ENCODE measurements at places on chromosomes 13 and 19. TPM values are rescaled to one million over a fixed set of nuclear protein-coding genes. Genes with fewer than 3 reads are reported as not detected.

DNA sequence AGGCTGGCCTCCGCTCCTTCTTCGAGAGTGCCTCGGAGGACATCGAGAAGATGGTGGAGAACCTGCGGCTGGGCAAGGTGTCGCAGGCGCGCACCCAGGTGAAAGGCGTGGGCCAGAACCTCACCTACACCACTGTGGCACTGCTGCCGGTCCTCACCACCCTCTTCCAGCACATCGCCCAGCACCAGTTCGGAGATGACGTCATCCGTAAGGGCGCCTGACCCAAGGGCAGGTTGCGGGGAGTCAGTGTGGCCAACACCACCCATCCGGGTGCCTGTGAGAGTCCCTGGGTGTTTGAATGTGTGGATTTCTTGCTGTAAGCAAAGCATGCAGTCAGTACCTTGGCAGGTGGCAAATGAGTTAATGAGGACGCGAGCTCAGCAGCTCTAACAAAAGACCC is 78.8 kb downstream of the RYR1 start:
- no peaks in the 10 kb centered on the region for H3K36me3 ChIP-seq
- no peak overlapping the region for H3K4me3 ChIP-seq
- DNase-seq: no peak
- no peaks in the 10 kb centered on the region for H3K4me1 ChIP-seq
- H3K27ac ChIP-seq: no peak overlapping the region
- no peaks in the 10 kb centered on the region for H3K27me3 ChIP-seq

DNA sequence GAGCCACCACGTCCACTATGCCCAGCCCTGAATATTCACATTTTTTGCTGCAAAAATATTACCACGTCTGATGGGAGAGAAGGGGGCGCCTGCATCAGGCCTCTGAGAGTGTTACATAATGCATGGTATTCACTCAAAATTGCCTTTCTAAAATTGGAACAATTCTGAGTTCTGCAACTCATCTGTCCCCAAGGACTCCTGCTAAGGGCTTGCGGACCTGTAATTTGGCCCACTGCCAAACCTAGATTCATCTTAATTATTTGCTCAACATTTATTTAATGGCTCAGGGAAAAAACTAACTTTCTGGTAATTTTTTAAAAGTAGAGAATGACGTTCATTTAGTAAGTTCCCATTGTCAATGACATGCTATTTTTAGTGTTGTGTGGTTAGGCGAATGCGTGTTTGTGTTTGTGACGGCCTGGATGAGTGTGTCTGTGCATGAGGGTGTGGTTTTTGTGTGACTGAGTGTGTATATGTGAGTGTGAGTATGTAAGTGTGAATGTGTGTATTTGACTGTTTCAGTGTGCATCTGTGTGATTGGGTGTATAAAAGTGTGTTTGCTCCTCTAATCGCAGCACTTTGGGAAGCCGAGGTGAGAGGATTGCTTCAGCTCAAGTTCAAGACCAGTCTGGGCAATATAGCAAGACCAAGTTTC is 8.8 kb downstream of the INAFM1 start:
- no peaks in the 10 kb centered on the region for H3K27me3 ChIP-seq
- DNase-seq: peak; percentile 89
- H3K27ac ChIP-seq: peak overlapping the region; percentile 48
- no peak overlapping the region for H3K4me3 ChIP-seq
- H3K4me1 ChIP-seq: peaks cover 25% of the 10 kb centered on the region
- no peaks in the 10 kb centered on the region for H3K36me3 ChIP-seq

GRCh38 chr13:107832500-107833100 is 382.7 kb downstream of the LIG4 start:
- H3K27me3 ChIP-seq: no peaks in the 10 kb centered on the region
- no peak for DNase-seq
- no peaks in the 10 kb centered on the region for H3K36me3 ChIP-seq
- no peak overlapping the region for H3K27ac ChIP-seq
- no peaks in the 10 kb centered on the region for H3K4me1 ChIP-seq

DNA sequence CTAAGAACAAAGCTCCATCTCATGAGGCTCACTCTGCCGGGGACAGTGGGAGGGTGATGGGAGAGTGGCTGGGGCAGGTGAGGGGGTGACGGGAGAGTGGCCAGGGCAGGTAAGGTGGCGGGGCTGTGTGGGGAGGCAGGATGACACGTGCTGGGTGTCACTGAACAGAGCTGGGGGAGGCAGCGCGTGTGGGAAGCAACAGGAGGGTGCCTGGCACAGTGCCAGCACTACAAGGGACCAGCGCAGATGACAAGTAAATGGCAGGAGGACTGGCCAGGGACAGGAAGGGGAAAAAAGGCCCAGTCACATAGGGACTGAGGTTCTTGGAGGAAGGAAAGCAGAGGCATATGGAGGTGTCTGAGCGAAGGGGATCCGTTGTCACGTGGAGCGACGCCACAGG is 129.9 kb downstream of the RNF17 start:
- no peak overlapping the region for H3K27ac ChIP-seq
- no peak for DNase-seq
- H3K4me1 ChIP-seq: no peaks in the 10 kb centered on the region
- no peak overlapping the region for H3K4me3 ChIP-seq

DNA sequence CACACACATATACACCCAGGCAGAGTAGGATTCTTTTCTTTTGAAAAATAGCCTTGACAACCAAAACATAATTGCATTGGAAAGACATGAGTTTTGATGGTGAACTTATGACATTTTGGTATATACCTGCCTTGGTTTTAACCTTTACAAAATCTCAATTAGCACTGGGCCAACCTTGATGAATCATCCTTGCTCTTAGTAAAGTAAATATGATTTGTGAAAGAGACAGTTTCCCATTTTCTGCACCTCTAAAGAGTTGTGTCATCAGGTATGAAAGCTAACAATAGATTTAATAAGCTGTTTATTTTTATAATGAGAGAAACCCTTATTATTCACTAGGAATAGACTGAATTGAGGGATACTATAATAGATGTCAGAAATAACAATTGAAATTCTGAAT is 15.7 kb upstream of the ENOX1 start:
- DNase-seq: no peak
- H3K36me3 ChIP-seq: no peaks in the 10 kb centered on the region
- H3K4me1 ChIP-seq: no peaks in the 10 kb centered on the region
- H3K27ac ChIP-seq: no peak overlapping the region

LATS2 gene
- total RNA-seq: not detected

DNA sequence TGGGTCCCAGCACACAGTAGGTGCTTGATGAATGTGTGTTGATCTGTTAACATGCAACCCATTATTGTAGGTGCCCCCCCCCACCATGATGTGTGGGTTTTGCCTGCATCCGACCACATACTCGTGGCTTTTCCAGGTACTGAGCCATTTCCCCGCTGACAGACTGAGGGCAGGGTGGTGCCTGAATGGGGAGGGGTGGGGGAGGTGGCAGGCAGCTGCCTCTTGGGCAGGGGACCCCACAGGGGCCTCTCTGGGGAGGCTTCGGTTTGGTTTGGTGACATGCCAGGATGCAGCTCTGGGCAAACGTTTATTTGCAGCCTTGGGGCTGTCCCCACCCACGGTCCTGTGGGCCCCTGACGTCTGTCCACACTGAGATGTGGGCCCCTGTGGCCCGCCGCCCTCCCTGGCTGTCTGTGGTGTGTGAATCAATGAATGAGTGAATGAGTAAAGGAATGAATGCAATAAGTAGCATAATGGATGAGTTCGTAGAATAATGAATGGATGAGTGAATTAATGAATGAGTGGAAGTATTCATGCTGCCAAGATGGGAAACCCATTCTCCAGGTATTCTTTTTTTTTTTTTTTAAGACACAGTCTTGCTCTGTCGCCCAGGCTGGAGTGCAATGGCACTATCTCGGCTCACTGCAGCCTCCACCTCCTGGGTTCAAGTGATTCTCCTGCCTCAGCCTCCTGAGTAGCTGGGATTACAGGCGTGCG is 9.0 kb upstream of the JUND start:
- H3K36me3 ChIP-seq: no peaks in the 10 kb centered on the region
- no peaks in the 10 kb centered on the region for H3K27me3 ChIP-seq
- DNase-seq: no peak

DNA sequence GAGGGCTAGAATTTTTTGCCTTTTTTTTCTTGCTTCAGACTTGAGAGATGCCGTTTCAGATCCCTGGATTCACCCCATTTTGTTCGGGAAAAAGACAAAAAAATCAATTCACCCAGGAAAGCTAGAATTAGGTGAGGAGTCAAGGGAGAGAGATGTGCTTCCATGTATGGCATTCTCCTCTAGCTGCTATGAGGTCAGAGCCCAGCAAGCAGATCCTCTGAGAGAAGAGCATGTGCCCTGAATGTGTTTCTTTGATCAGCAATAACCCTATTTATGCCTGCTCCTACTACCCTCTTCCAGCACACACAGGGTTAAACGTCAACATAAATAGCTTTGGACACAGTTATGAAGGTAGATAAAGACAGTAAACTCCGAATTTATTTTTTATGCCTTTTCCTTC is 53.6 kb downstream of the NDFIP2 start:
- no peaks in the 10 kb centered on the region for H3K36me3 ChIP-seq
- H3K27me3 ChIP-seq: no peaks in the 10 kb centered on the region
- DNase-seq: no peak
- no peak overlapping the region for H3K27ac ChIP-seq
- no peak overlapping the region for H3K4me3 ChIP-seq

SYT3 gene
- total RNA-seq: 0.11 TPM

- no peaks in the 10 kb centered on the region for H3K27me3 ChIP-seq
- DNase-seq: no peak
- H3K27ac ChIP-seq: no peak overlapping the region
- peaks cover 5% of the 10 kb centered on the region for H3K36me3 ChIP-seq
- no peaks in the 10 kb centered on the region for H3K4me1 ChIP-seq
Measured at GRCh38 chr19:40244579-40245317, 18.3 kb upstream of the CCNP start.
